ENCODE measurements at places on chromosomes 2 and 18. TPM values are rescaled to one million over a fixed set of nuclear protein-coding genes. Genes with fewer than 3 reads are reported as not detected.

Gene LIMS3
- total RNA-seq, result 14.7 TPM

Gene IL1F10
- total RNA-seq, result not detected

Gene RPRD1A
- total RNA-seq, result 76.7 TPM

Gene PLCL1
- 1.9 TPM for total RNA-seq

Gene DDX18
- 57.7 TPM for total RNA-seq

Gene STARD6
- total RNA-seq, result not detected

All from uterine smooth muscle cell (primary cell).